ENCODE measurements at places on chromosomes 4 and X.
A peak's percentile ranks its signal among the peaks of the same experiment; 100 is the strongest.

GRCh38 chr4:115365185-115365584 lies 251.8 kb upstream of the NDST4 start:
- no peak for DNase-seq

DNA sequence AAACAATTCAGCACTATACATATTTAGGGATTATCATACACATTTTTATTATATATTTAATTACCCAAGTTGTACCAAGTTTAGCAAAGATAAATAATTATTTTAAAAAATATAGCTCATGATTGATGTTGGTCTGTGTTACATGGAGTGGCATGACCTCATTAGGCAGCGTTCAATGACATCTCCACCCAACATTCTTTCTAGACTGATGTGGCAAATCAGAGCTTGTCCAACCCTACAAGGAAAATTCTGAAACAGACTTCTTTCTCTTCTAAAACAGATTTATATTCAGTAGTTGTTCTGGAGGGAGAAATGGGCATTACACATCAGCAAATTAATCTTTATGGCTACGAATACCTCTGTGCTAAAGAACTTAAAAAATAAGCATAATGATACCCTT lies 189.7 kb downstream of the PDGFC start:
- peak; percentile 67 for DNase-seq

GRCh38 chr4:11209826-11210225 lies 218.9 kb downstream of the HS3ST1 start:
- no peak for DNase-seq

- DNase-seq = no peak
These were observed 169.7 kb downstream of the PDHA2 start for GRCh38 chr4:96009427-96010119.

GRCh38 chr4:127698789-127699200 lies 31.4 kb upstream of the SLC25A31 start:
- DNase-seq = peak; percentile 85

DNA sequence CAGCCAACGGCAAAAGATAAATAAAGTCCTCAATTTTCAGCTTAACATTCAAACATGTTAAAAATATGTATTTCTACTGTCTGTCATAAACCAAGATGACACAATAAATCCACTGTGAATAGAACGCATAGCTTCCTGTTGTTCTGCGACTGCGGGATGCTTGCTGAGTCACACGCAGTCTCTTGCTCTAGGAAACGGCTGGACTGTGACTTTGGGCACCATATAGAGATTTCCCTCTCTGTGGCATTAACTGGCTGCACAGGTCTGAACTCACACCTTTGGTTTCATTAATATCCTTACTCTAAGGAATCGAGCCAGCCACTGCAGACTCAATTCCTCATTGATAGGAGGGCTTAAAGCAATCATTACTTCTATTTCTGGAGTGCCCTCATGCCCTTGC lies 8.4 kb downstream of the BEND4 start:
- DNase-seq = no peak

DNA sequence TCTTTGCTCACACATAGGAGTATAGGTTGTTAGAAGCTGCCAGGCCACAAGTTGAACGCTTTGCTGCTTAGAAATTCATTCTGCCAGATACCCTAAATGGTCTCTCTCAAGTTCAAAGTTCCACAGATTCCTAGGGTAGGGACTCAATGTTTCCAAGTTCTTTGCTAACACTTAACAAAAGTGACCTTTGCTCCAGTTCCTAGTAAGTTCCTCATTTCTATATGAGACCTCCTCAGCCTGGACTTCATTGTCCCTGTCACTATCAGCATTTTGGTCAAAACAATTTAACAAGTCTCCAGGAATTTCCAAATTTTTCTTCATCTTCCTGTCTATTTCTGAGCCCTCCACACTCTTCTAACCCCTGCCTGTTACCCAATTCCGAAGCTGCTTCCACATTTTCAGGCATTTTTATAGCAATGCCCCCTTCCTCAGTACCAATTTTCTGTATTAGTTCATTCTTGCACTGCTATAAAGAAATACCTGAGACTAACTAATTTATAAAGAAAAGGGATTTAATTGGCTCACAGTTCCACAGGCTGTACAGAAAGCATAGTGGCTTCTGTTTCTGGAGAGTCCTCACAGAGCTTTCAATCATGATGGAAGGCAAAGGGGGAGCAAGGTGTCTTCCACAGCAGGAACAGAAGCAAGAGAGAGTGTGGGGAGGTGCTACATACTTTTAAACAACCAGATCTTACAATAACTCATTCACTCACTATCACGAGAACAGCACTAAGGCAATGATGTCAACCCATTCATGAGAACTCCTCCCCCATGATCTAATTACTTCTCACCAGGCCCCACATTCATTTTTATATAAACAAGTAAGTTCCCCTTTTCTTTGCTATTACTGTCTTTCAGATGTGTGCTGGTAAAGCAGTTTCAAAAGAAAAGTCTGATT lies 11.5 kb upstream of the TLR1 start:
- no peak for DNase-seq

GRCh38 chrX:70444326-70444945 lies at the start of gene DLG3:
DLG3 (plus strand) TSS chrX:70444835; CDS start chrX:70445202, 367 bp downstream.
- peak; percentile 69 for DNase-seq

- no peak for DNase-seq
These were observed 26.5 kb downstream of the RASGEF1B start for GRCh38 chr4:81445196-81445595.

Measured in EH (cell line).